ENCODE measurements at places on chromosomes 12 and 14.

DNA sequence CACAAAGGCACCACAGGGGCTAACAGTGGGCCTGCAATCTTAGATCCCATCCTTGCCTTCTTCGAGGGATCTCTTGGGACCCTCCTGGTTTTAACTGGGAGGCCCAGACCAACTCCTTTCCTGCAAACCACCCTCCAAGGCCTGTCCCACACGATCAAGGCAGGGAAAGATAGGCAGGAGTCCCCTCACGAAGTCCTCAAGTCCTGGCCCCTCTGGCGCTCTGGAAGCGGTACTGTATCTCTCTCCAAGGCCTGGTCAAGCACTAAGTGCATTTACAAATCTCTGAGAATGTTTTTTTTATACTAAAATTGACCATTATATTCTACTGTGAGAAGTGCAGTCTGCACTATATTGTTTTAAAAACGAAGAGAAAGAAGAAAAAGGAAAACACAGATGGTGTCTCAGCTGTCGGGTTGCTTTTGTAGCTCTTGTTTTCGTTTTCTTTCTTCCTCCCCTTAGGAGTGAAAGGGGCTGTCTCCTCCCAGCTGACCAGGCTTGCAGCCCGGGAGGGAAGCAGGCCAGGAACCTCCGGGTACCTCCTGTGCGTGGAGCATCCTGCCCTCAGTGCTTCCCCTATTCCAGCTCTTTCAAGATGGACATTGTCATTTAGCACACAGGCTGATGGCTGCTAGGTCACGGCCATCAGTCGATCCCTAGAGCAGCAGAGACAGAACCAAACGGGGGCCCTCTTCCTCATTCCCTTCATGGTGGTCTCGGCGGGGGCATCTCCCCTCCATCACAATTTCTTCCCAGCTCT, 56.7 kb downstream of the FAM222A start:
- DNase-seq = no peak

DNA sequence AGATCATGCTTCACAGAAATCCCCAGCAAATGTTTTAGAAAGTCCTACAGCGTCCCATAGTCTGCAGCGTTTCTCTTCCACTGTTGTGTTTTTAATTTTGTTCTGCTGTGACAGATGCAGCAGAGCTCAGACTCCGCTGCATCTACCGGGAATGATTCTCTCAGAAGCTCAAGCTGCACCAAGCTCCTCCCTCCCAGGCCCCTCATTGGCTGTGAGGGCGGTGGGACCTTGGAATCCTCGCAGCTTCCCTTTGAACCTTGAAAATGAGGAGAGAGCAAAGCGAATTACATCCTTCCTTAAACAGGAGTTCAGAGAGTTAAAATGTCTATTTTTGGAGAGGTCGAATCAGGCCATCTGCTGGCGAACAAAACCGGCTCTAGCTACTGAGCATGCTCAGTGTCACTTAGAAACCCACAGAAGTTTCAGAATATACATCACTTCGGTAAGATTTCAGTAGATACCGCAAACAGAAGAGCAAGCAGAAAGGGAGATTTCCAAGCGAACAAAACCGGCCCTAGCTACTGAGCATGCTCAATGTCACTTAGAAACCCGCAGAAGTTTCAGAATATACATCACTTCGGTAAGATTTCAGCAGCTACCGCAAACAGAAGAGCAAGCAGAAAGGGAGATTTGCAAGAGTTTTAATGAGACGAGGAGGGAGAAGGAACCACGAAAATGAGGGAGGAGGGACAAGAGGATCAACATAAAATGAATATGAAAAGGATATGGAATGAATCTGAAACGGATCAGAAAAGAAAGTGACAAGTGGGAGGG, at the start of gene ABCD2:
ABCD2 (minus strand) TSS at position 144 of the 774 bp plus-strand sequence. CDS start 188 bp downstream, outside the sequence.
- DNase-seq = peak; percentile 76

GRCh38 chr12:6065863-6066199, 58.6 kb downstream of the VWF start:
- DNase-seq = no peak

GRCh38 chr12:130832561-130833209, 6.4 kb downstream of the STX2 start:
- DNase-seq = no peak

- no peak for DNase-seq
Measured at GRCh38 chr12:63037746-63038712, 103.1 kb upstream of the PPM1H start.

GRCh38 chr12:122799641-122800243, 25.4 kb downstream of the CCDC62 start:
- no peak for DNase-seq

DNA sequence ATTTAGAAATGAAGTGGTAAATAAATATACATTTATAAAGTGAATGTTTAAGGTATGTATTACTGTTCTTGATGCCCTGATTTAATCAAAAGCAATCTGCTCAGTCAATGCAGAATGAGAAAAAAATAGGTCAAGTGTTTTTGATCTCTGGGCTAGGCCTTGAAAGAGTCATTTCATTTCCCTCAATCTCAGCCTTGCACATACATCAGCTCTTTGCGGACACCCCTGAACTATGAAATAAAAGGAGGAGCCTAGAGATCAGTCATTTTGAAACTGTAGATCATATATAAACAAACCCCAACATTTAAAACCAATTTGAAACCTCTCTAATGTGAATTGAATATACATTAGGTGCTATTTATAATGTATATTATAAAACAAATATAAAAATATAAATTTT, 42.5 kb downstream of the ATG2B start:
- no peak for DNase-seq

DNA sequence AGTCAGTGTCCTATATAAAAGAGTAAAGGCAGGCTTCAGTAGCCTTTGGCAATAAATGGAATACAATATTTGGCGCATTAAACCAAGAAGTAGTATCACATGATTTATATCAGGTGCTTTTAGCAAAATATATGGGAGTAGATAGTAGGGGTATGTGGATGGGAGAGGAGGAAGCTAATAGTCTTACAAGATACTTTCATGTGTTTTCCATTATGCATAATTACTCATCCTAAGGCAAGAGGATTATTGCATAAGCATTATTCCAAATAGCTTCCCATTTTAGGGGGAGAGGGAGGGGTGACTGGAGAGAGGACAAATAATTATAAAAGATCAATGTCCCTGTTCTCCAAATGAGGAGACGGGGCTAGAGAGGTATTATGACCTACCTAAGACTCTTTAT, 104.3 kb downstream of the DUSP6 start:
- DNase-seq = no peak

GRCh38 chr12:130152386-130152785, 9.9 kb upstream of the FZD10 start:
- DNase-seq = no peak

- peak; percentile 31 for DNase-seq
Measured at GRCh38 chr14:105013150-105013785, 7.6 kb downstream of the CDCA4 start.

- no peak for DNase-seq
Measured at GRCh38 chr14:76271041-76271755, 104.7 kb upstream of the ESRRB start.

DNA sequence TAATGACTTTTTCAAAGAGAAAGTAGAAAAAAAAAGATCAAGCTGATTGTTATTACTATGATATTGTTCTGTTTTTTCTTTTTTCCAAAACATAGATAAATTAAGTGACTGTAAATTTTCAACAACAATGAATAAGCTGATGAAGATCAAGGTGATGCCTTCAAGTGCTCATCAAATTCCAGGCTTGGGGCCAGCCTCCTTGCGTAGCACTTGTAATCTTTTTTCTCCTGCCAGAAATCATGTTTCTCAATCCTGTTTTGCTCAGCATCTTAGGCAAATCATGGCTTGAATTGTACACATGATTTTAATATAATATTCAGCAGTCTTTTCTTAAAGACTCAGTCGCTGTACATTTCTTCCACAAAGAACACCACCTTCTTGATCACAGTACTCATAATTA, 333.2 kb downstream of the NPAS3 start:
- no peak for DNase-seq

GRCh38 chr14:88695870-88696269, 96.9 kb downstream of the EML5 start:
- peak; percentile 3 for DNase-seq

DNA sequence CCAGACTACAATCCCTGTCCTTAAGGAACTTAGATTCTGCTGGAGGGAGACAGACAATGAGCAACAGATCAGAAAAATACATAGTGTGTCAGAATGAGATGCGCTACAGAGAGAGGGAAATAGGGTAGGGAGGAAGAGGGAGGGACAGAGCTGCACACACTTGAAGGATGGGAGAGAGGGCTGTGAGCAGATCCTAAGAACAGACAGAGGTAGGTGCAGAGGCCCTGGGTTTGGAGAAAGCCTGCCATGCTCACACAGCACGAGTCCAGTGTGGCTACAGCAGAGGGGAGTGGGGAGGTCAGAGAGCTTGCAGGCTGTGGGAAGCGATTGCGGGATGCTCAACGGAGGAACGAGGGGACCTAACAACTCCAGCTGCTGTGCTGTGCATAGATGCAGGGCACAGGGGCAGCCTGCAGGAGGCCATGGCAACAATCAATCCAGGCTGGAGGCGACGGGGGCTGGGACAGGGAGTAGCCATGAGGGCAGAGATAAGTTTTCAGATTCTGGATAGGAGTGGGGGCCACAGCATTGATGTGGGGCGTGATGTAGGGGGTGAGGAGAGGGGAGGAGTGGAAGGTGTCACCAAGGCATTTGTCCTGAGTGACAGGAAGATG, 20.7 kb downstream of the FAIM2 start:
- no peak for DNase-seq

DNA sequence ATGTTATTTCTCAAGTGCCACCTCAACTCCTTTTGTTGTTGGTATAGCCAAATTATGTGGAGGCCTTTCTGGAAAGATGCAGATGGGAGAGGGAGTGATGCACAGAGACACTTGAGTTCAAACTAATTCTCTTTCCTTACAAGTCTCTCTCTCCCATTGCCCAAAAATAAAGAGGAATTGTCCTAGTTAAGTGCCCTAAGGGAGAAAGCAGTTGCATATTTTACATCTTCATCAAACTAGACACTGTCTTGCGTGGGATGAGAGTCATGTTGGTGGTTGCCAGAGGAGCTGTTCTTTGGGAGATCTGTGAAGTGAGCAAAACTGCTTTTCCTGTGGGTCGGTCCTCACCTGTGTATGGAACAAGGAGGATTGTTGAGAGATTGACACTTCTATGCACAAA, 72.2 kb downstream of the EP400 start:
- DNase-seq = no peak

GRCh38 chr12:113098441-113099028, 37.0 kb downstream of the RASAL1 start:
- DNase-seq = peak; percentile 65

- DNase-seq = peak; percentile 12
Measured at GRCh38 chr14:101665478-101666078, 95.9 kb upstream of the PPP2R5C start.

DNA sequence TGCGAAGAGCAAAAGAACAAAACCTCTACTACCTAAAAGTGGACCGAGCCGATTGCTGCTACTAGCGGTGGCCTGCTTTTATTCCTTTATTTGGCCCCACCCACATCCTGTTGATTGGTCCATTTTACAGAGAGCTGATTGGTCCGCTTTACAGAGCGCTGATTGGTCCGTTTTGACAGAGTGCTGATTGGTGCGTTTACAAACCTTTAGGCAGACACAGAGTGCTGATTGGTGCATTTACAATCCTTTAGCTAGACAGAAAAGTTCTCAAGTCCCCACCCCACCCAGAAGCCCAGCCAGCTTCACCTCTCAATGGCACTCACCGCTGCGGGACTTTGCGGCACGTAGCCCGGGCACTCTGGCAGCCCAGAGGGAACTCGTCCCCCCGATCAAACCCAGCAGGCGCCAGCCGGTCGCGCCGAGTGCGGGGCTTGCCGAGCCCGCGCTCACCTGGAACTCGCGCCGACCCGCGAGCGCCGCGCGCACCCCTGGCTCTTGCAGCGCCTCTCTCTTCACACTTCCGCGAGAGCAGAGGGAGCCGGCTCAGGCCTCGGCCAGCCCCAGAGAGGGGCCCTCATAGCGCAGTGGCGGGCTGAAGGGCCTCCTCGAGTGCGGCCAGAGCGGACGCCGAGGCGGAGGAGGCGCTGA, 8.7 kb upstream of the FGD4 start:
- peak; percentile 11 for DNase-seq

DNA sequence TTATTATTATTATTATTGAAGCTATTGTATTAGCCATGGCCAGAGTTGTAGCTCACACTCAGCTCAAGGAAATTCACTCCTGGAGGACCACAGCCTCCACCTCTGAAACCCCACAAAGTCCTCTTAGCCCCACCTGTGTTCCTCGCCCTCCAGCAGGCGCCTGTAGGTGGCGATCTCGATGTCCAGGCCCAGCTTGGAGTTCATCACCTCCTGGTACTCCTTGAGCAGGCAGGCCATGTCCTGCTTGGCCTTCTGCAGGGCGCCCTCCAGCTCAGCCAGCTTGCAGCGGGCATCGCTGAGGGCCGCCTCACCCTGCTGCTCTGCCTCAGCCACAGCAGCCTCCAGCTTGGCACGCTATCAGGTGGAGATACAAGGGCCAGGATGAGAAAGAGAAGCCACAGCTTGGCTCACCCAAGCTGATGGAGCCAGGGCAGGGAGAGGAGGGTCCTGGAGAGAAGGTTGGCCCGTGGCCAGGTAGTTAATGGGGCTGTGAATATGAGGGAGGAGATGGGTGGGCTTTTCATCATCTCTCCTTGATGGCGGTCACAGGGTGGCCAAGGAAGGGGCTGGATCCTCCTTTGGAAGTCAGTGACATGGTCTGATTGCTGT, 5.1 kb downstream of the KRT85 start:
- DNase-seq = no peak

GRCh38 chr14:91906374-91906773, 39.0 kb upstream of the TC2N start:
- DNase-seq = no peak

DNA sequence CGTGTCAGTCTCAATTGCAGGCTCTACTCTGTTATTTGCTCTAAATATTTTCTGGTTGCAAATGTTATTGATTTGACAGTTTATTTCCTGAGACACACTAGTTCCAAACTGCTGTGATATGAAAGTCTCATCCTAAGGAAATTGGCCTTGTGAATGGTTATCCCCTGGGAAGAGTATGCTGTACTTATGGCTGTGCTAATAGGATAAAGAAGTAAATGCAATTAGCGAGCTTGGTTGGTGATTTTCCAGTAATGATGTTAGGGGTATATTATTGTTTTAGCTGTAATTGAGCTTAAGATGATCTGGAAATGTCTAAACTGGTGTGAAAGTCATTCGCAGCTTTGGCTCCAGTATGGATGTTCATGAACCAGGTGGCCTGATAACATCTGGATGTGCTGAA, 197.9 kb downstream of the SUDS3 start:
- no peak for DNase-seq

- peak; percentile 53 for DNase-seq
Measured at GRCh38 chr12:116015525-116015924, 262.0 kb downstream of the MED13L start.

DNA sequence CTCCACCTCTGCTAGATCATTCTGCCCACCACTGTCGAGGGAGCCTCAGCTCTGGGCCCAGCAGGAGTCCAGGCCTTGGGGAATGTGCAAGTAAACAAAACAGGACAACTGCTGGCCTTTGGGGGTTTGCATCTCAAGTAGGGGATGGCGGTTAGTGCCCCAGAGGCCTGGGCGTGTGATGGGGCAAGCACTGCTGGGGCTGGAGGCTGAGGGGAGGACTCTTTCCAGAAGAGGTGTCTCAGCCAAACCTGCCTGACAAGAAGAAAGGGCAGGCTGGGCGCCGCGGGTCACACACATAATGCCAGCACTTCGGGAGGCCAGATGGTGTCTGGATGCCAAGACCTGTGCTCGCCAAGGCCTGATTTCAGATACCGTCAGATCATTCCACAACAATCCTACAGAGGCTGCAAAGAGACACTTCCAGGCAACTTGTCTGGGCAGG, 8.6 kb upstream of the ALDH2 start:
- no peak for DNase-seq

- no peak for DNase-seq
Measured at GRCh38 chr12:47772094-47772660, 861 bp upstream of the SLC48A1 start.

- DNase-seq = no peak
Measured at GRCh38 chr12:1859643-1860042, 39.3 kb downstream of the LRTM2 start.

Measured in fibroblast of skin of back (primary cell).